ENCODE measurements at places on chromosomes 1 and 21. TPM values are rescaled to one million over a fixed set of nuclear protein-coding genes. Genes with fewer than 3 reads are reported as not detected.

RNU11 gene
- not detected for polyA plus RNA-seq

CCDC190 gene
- not detected for polyA plus RNA-seq

CHD5 gene
- 2.9 TPM for polyA plus RNA-seq

LCE3D gene
- not detected for polyA plus RNA-seq

PADI2 gene
- polyA plus RNA-seq: 0.80 TPM

OR2L8 gene
- not detected for polyA plus RNA-seq

UBL4B gene
- not detected for polyA plus RNA-seq

PAQR6 gene
- 5.6 TPM for polyA plus RNA-seq

RGS18 gene
- polyA plus RNA-seq: 0.38 TPM

SIPA1L2 gene
- polyA plus RNA-seq: 4.4 TPM

SLC25A34 gene
- 6.9 TPM for polyA plus RNA-seq

TMEM51 gene
- polyA plus RNA-seq: 28.2 TPM

ANGPTL3 gene
- polyA plus RNA-seq: 0.28 TPM

KIF17 gene
- polyA plus RNA-seq: 1.1 TPM

SELL gene
- polyA plus RNA-seq: 0.27 TPM

PDPN gene
- 1.4 TPM for polyA plus RNA-seq

DMRTA2 gene
- polyA plus RNA-seq: not detected

ALG14 gene
- 1.1 TPM for polyA plus RNA-seq

FAM131C gene
- polyA plus RNA-seq: 13.5 TPM

GPR37L1 gene
- 0.11 TPM for polyA plus RNA-seq

LCE2C gene
- not detected for polyA plus RNA-seq

Data from pancreas (tissue), 10 donors.